ENCODE measurements at places on chromosomes 13 and 19.

GRCh38 chr13:56182598-56182997 is 958.1 kb upstream of the PRR20A start:
- no peak for DNase-seq

GRCh38 chr19:40251244-40251643 is 24.8 kb upstream of the CCNP start:
- DNase-seq = no peak

DNA sequence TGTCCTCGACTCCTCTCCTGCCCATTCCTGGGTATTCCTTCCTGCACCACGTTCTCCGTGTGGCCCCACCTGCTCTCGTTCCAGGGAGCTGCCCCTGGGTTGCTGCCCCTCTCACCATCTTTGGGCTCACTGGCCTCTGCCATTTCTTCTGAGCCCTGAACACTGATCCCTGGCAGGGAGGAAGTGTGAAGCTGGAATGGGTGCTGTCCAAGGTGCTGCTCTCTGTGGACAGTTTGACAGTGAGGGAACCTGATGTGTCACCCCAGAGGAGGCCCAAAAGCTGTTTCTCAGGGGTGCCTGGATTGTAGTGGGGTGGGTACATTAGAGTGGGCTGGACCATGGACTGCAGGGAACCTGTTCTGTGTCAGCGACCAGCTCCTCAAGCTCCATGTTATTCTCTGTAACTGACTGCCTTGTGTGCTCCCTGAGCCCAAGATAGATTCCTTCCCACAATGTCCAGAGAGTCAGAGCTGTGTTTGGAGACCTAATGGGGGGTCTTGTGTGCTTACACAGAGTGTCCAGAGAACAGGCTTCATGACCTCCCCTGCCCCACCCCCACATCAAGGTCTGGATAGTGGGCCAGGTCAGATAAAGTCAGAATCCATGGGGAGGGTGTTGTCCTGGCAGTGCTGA is 7.2 kb upstream of the CEACAM8 start:
- no peak for DNase-seq

- DNase-seq = no peak
Observed at GRCh38 chr13:20178156-20178555, 14.6 kb downstream of the GJB2 start.

DNA sequence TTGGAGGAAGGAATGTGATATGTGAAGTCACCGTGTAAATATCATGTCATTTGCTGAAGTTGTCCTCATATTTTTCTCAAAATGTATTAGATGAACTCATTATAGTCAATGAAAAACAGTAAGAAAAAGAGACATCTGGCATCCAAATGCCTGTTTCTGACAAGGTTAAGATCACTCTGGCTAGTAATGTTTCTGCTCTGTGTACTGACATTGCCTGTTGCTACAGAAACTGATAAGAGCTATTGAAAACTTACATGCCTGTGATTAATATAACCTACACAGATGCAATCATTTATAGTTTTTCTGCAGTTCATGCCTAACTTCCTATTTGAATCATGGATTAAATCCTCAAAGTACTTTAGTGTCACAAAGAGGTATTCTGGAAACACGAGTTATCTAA is 249.8 kb downstream of the NBEA start:
- DNase-seq = no peak
